ENCODE measurements at places on chromosomes 16 and 17.

- no peak for DNase-seq
Measured at GRCh38 chr16:12295395-12295794, 318.9 kb downstream of the SNX29 start.

DNA sequence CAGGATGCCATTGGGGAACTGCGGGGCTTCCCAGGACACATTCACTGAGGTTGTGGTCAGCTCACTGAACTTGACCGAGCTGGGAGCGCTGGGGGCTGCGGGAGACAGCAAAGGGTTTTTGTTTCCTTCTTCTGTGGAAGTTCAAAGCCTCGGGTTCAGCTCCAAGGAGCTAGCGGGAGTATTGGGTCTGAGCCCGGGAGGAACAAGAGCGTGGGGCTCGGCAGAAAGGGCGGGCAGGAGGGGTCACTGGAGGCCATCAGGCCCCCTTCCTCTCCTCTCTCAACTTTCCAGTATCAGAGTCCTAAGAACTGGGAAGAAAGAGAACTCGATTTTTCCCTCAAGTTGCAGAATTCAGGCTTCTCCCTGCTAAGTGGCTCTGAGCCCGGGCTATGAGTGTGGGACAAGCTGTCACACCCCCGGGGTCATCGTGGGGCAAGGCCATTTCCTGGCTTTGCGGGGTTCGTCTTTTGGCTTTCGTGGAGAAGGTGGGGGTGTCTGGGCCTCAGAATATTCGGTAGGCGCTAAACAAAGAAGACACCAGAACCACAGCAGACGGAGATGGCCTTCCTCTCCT lies 53.6 kb upstream of the CDC42EP4 start:
- DNase-seq, result no peak

DNA sequence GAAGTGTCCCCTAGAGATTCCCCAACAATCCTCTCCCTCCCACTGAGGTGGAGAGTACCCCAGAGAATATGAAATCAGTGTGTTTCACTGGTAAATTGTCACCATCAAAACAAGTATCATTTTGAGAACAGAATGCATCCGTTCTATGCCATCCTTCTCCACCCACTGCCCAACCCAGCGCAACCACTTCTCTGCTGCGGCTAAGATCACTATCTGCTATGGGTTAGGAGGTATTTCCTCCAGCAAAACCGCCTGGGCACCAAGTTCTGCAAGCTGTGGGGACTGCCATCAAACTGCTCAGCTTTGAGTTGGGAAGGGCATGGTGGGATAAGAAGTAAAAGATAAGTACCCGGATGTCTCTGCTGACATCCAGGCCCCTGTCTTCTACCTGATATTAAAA lies 24.4 kb downstream of the CNTNAP1 start:
- no peak for DNase-seq

GRCh38 chr16:12017558-12017957 lies 41.0 kb downstream of the SNX29 start:
- no peak for DNase-seq

DNA sequence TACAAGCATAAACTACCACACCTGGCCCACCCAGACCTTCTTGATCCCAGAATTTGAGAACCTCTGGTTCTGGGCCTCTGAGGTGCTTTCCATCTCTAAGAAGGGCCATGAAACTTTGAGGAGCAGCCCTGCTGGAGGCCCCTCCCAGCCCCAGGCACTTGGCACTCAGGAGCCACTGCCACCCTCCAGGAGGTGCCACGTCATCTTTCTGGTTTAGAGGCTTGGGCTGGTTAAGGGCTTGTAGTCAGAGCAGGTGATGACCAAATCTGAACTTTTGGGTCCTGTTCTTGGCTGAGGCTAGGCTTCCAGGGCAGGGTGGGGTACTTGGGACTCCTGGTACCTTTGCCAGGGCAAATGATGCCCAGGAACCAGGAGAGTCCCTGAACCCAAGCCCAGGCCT lies 13.8 kb upstream of the DLX4 start:
- no peak for DNase-seq

GRCh38 chr16:2190659-2191445 lies 5.6 kb downstream of the CASKIN1 start:
- no peak for DNase-seq

DNA sequence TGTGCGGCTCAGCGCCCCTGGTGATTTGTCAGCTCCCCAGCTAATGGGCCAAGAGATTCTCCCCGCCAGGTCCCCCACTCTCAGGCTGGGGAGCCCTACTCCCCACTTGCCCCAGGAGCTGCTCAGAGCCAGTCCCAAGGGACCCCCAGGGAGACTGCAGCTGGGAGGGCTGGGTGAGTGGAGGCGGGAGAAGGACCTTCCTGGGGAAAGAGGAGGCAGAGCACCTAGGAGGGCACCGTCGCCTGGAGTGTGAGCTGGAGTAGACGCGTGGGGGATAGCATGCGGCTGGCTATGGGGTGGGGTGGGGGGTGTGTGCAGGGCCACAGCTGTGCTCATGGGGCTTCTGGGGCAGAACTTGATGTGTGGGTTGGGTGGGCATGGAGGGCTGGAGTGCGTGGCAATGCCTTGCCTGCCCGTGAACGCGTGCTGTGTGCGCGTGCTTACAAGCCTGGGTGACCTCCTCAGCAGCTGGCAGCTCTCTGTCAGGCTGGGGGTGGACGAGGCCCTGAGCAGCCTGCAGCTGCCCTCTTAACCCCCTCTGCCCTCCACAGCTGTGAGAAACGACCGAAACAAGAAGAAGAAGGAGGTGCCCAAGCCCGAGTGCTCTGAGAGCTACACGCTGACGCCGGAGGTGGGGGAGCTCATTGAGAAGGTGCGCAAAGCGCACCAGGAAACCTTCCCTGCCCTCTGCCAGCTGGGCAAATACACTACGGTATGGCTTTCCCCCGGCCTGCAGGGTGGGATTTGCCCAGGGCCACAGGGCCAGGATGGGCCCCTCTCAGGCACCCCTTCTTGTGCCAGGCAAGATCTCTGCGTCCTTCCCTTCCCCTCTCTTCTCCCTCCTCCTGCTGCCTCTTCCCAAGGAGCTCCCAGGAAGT lies 12.9 kb downstream of the GJD3 start:
- no peak for DNase-seq

Measured in CD14-positive monocyte (primary cell).